ENCODE measurements at places on chromosomes 2 and 18.

- no peak for DNase-seq
Measured at GRCh38 chr2:88080545-88080944, 12.9 kb downstream of the SMYD1 start.

DNA sequence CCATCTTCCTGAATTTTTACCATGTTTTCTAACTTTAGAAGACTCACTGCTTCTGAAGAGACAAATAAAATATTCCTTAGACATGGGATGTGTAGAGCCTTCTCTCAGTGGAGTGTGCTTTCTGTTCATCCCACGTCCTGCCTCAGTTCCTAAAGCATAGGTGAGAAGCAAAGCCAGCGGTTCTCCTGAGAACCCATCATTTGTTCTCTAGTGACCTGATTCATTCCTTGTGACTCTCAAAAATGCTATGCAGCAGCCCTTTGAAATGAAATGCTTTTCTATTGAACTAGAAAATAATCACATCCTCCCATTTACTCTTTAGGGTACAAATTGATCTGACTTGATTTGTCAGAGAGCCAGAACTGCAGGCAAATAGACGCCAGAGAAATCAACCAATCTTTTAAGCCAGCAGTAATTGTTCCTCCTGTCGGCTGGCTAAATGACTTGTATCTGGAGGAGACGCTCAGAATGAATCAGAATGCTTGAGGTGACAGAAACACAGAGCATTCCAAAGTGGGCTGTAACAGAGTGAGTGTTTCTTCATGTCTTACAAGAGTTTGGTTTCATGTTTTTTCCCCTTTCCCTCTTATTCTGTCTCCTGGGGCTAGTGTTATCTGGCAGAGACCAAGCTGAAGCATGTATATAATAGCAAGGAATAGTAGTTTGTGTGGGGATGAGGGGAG, 81.3 kb upstream of the TMEM178A start:
- no peak for DNase-seq

DNA sequence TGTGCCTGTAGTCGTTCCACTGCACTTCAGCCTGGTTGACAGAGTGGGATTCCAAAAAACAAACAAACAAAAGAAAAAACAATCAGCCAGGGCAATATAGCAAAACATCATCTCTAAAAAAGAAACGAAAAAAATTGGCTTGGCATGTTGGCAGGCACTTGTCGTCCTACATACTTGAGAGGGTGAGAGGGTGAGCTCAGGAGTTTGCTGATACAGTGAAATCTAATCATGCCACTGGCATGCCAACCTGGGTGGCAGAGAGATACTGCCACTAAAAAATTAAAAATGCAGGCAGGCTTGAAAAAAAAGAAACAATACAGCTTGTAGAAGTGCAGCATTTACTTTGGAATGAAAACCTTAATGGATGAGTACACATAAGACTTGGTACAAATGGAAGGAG, 282.9 kb upstream of the RGPD4 start:
- no peak for DNase-seq

GRCh38 chr2:217897816-217898806, 104.7 kb downstream of the TNS1 start:
- DNase-seq: no peak

GRCh38 chr2:138718405-138718804, 61.8 kb downstream of the NXPH2 start:
- DNase-seq: no peak

- DNase-seq: no peak
Measured at GRCh38 chr2:53265544-53266299, 501.9 kb upstream of the CHAC2 start.

GRCh38 chr2:69311024-69311416, 76.0 kb downstream of the GFPT1 start:
- DNase-seq: no peak

- DNase-seq: no peak
Measured at GRCh38 chr18:28091197-28091596, 85.7 kb downstream of the CDH2 start.

DNA sequence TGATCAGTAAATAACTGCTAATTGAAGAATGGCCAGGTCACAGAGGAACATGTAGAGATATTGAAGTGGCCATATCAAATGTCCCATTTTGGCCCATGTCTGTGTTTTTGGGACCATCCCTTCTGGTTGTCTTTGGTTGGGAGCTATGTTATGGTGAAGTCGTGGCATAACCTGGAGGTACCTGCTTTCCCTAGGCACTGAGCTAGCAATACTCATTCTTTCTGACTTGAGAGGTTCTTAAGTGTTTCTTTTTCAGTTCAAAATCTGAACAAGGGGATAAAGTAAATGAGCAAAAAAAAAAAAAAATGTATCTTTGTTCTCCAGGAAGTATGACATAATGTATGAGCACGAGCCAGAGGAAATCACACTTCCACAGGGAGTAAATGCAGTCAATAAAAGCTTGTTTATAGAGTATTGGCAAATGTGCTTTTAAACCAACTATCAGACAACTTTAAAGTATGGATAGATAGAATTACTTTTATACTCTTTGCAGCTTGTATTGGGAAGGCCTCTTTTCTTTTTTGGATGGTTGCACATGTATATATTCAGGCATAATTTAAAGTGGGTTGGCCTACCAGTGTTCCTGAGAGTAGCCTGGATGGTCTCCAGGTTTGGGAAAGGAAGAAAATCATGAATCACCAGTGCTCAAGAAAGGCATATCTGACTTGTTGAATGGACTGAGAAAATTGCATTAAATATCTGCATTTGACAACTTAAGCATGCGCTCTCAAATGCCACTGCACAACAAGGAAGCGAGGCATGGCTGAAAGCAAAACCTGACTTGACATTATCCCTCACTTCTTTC, 125.0 kb downstream of the SPHKAP start:
- DNase-seq: no peak

GRCh38 chr2:152500772-152501171, 165.8 kb downstream of the FMNL2 start:
- no peak for DNase-seq

DNA sequence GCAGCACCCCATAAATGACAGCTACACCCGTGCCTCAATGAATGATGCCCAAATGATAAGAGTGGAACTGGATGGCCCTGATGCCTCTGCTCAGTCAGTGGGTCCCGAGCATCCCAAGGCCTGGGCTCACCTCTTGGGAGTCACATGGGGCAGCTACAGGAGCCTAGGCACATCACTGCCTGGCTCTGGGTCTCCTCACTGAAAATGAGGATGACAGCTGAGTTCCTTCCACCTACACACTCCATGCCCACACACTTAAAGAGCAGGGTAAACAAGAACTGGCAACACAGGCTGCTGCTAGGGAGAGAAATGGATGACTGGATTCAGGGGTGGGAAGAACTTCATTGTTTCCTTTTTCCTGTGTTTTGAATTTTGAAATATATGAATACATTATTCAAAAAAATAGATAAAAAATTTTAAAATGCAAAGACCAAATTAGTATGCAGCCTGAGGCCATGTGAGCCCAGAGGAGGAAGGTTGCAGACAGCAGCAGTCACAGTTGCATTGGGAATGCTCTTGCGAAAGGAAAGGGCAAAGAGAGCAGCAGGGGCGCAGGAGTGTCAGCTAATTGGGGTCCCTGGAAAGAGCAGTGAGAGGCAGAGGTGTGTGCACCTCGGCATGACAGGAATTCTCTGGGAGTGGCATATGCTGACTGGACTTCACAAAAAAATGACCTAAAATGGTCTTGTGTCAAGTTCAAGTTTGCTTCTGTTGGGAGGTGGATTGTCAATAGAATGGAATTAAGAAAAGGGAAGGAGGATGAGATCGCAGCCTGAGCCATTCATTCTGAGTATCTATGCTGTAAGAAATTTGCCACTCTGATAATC, 327.1 kb downstream of the CELF4 start:
- no peak for DNase-seq

GRCh38 chr2:19207452-19207851, 151.0 kb downstream of the OSR1 start:
- DNase-seq: peak; percentile 27

GRCh38 chr2:239780236-239780994, 244.7 kb downstream of the NDUFA10 start:
- DNase-seq: no peak

DNA sequence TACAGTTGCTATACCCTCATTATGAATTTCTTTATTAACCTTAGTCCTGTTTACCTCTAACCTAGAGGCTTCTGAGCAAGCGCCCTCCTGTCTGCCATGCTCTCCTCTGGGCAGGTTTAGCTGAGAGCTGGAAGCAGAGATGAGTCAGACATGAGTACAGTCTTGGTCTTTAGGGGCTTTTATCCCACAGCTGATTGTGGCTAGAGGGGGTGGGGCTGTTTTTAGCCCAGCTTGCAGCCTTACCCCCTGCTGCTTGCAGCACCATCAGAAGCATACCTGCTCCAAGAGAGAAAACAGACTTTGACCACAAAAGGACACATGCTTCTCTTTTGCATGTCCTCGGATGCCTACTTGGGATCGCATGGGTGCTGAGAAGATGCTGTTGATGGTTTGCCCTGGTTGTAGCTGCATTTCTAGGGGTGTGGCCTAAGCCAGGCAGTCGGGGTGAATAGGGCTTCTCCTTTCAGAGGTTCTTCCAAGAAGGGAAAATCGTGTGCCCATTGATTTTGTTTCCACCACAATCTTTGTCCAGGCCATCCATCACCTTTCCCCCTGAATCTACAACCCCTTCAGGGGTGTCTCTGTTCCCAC, 115.0 kb upstream of the LGALSL start:
- no peak for DNase-seq

- DNase-seq: no peak
Measured at GRCh38 chr2:120957905-120958304, 222.2 kb downstream of the GLI2 start.

- DNase-seq: no peak
Measured at GRCh38 chr2:62313449-62314227, 117.7 kb downstream of the B3GNT2 start.

- no peak for DNase-seq
Measured at GRCh38 chr2:71552356-71552755, 99.0 kb downstream of the DYSF start.

DNA sequence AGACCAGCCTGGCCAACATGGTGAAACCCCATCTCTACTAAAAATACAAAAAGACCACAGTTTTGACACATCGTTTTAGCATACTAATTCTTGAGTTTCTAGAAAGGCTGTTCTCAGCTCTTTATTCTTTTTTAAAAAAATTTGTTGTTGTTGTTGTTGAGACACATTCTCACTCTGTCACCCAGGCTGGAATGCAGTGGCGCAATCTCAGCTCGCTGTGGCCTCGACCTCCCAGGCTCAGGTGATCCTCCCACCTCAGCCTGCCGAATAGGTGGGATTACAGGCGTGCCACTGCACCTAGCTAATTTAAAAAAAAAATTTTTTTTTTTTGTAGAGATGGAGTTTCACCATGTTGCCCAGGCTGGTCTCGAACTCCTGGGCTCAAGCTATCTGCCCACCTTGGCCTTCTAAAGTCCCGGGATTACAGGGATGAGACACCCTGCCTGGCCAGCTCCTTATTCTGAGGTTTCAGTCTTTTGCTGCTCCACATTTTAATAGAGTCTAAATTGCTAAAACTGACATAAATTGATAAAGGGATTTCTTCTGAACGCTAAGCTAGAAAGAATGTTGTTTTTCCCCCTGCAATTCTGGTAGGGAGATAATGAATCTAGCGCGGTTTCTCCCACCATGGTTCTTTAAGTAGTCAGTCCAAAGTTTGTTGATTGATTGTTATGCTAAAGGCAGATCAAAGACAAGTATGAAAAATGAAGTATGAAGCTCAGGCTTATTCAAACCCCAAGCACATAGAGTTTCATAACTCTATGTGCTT, 32.6 kb upstream of the CABLES1 start:
- DNase-seq: no peak

DNA sequence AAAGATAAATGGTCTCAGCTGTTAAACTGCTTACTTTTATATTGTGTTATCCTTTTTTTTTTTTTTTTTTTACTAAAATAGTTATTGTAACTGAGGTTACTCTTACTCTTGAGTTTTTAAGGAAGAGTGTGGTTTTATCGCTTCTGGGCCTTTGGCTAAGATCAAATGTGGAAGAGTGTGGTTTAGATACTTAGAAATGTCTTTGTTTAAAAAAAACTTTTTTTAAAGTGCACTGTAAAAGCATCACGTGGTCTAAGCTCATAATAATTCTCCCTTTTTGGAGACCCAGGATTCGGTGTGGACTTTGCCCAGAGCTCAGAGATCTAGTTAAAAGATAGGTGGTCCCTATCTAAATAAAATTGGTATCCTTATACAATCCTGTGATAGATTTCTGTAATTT, 11.9 kb upstream of the OXER1 start:
- DNase-seq: no peak

DNA sequence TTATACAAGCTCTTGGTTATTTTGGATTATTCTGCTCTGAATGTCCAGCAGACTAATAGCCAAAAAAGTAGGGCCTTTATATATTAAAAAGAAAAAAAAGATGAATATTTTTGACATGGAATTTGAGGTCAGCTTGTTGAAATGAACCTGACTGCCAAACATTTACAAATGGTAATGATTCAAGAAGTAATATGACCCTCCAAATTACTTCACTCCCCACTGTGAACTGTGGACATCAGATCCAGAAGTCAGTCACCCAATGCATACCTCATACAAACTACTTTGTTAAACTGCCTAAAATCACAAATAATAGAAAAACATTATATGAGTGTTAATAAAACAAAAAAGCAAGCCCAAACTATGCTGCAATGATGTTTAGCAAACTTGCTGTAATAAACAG, 10.0 kb downstream of the EPG5 start:
- DNase-seq: no peak

Data from NCI-H2171 (cell line).